NCI-H345 (cell line): ENCODE measurements at places on chromosomes 13 and 19.

DNA sequence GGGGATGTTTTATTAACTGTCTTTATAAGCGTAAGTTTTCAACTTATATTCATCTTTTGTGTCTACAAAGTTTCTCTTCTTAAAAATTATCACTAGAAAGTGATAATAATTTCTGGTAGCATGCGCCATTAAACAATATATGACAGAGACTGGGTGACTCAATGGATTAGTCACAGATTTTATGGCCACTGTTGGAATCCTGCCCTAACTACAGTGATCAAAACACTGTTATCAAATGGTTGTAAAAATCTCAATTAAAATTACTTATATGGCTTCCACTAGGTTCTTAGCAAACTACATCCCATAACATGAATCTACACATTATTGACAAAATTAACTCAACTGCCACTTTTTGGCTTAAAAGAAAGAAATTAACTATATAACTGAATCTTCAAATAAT, 350.0 kb downstream of the DACH1 start:
- no peak for DNase-seq

- DNase-seq: no peak
Observed at GRCh38 chr13:48625413-48626076, 28.2 kb upstream of the CYSLTR2 start.

- no peak for DNase-seq
Observed at GRCh38 chr19:9972103-9972502, 35.8 kb upstream of the OLFM2 start.

GRCh38 chr19:41194157-41194552, 1.1 kb downstream of the CYP2S1 start:
- DNase-seq: no peak

DNA sequence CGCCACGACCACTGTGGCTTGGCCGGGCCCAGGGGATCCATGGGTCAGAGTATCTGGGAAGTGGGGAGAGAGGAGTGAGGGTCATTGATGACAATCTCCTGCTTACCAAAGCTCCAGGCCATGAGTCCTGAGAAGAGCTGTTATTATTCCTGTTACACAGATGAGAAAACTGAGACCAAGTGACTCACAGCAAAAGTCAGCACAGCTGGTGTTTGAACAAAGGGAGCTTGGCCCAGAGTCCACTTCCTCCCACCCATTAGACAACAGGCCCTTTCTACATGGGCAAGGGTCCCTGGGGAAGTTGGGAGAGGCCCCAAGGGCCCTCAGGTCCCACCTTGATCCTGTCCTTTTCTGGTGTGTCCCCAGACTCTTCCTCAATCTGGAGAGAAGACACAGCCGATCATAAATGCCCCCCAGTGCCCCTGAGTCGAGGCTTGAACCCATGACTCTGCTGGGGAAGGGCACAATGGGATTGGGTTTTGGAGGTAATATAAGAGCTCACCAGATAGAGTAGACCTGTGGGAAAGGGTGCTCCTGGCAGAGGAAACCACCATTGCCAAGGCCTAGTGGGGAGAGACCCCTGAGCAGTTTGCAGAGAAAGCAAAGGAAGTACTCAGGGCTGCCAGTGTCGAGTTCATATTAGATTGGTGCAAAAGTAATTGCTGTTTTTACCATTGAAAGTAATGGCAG, 6.8 kb downstream of the FUT6 start:
- DNase-seq: no peak

- DNase-seq: peak; percentile 12
Observed at GRCh38 chr19:2720777-2721569, at the start of gene DIRAS1. TSS of gene DIRAS1 (minus strand) at chr19:2721372. CDS start at chr19:2717806, 3,566 bp downstream.

DNA sequence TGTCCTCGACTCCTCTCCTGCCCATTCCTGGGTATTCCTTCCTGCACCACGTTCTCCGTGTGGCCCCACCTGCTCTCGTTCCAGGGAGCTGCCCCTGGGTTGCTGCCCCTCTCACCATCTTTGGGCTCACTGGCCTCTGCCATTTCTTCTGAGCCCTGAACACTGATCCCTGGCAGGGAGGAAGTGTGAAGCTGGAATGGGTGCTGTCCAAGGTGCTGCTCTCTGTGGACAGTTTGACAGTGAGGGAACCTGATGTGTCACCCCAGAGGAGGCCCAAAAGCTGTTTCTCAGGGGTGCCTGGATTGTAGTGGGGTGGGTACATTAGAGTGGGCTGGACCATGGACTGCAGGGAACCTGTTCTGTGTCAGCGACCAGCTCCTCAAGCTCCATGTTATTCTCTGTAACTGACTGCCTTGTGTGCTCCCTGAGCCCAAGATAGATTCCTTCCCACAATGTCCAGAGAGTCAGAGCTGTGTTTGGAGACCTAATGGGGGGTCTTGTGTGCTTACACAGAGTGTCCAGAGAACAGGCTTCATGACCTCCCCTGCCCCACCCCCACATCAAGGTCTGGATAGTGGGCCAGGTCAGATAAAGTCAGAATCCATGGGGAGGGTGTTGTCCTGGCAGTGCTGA, 7.2 kb upstream of the CEACAM8 start:
- DNase-seq: no peak

- DNase-seq: no peak
Observed at GRCh38 chr19:4279267-4279529, 132 bp downstream of the SHD start.

- DNase-seq: no peak
Observed at GRCh38 chr19:18586306-18586705, 2.3 kb upstream of the REX1BD start.

- no peak for DNase-seq
Observed at GRCh38 chr13:29106651-29107050, 286.5 kb downstream of the MTUS2 start.

GRCh38 chr19:29860492-29860891, 48.7 kb downstream of the CCNE1 start:
- no peak for DNase-seq

GRCh38 chr19:7637374-7638256, 705 bp downstream of the STXBP2 start:
- DNase-seq: no peak

GRCh38 chr13:101875717-101876393, 423.4 kb downstream of the ITGBL1 start:
- peak; percentile 91 for DNase-seq

DNA sequence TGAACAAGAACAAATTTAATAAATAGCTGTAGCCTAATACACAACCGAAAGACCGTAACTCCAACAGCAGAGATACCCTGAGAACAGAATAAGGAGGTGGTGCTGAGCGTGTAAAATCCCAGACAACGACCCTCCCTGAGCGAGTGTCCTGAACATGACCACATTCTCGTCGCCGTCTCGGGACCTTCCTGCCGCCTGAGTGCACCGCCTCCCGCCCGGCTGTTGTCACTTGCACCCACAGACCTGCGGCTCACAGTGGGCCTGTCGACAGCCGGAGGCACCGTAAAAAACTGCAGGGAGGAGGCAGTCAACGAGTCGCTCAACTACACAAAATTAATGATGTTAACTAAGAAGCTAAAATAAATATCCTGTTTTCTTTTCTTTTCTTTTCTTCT, 35.8 kb upstream of the GRTP1 start:
- no peak for DNase-seq
